ENCODE measurements at places on chromosomes 3 and 15.

DNA sequence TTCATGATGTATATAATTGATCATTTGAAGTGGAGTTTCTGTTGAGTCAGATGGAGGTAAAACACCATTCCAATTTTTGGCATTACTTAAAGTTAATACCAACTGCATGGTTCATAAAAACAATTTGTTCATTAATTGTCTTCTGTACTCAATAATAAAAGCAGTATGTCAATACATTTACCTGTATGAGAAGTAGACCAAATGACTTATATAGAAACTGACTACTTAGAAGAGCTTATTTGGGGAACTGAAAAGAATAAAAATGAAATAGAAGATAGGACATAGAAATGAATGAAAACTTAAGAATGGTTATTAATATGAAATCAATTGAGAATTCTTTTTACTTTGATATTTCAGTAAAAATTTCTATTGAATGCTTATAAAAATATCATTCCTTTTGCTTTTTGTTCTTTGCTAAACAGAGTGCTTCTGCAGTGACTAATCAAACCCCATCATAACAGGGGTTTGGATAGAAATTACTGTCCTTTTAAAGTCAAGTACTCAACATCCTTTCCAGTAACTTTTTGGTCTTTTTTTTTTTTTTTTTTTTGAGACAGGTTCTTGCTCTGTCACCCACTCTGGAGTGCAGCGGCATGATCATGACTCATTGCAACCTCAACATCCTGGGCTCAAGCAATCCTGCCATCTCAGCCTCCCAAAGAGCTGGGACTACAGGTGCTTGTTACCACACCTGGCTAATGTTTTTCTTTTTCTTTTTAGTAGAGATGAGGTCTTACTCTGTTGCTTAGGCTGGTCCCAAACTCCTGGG is 6.5 kb upstream of the CRYBG3 start:
- DNase-seq: no peak

- peak; percentile 42 for DNase-seq
Observed at GRCh38 chr3:134363381-134363755, 10.9 kb downstream of the AMOTL2 start.

- DNase-seq: peak; percentile 28
Observed at GRCh38 chr3:53193466-53194209, 32.6 kb downstream of the PRKCD start.

DNA sequence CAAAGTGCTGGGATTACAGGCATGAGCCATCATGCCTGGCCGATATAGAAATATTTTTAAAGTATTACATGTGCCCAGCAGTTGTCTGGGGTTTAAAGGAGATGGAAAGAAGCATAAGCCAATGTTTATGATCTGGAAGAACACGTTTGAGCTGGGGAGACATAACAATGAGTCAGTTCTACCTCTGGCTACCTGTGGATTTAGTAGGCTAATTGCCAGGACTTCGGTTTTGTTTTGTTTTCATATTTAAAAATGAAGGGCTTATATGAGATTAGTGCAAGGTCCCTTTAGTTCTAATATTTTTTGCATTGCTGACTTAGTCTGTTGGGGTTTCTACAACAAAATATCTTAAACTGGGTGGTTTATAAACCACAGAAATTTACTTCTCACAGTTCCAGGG is 22.9 kb upstream of the TNFSF10 start:
- DNase-seq: no peak

DNA sequence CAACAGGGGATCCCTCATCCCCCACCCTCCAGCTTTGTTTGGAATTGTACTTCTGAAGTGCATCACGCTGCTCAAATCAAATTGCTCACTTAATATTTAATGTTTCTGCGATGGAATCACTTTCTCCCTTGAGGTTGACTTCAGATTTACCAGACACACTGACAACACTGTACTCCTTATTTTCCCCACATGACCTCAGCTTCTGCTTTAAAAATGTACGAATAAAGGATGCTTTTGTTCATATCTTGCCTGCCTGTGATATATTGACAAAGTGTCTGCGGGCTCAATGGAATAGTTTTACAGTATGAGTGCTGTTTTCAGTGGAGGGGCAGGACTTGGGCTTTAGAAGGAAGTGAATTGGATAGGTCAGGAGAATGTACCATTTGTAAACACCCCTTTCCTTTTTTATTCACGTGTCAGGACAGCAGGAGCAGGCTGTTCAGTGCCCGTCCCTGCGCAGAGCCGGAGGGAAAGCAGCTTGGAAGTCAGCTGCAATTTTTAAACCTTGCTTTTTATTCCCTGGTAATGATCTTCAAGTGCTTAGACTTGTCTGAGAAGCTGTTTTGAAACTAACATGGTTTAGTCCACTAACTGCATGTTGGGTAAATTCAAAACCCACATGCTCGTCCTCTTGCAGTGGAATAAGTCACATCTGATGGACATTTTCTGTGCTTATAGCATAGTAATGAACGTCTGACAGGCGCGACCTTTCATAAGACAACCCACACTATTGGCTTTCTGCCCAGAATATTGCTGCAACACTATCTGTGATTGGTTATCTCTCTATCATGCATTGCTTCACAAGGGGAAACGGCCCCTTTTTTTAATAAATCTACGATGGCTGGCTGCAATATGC is 29.9 kb downstream of the MBNL1 start:
- DNase-seq: peak; percentile 60

DNA sequence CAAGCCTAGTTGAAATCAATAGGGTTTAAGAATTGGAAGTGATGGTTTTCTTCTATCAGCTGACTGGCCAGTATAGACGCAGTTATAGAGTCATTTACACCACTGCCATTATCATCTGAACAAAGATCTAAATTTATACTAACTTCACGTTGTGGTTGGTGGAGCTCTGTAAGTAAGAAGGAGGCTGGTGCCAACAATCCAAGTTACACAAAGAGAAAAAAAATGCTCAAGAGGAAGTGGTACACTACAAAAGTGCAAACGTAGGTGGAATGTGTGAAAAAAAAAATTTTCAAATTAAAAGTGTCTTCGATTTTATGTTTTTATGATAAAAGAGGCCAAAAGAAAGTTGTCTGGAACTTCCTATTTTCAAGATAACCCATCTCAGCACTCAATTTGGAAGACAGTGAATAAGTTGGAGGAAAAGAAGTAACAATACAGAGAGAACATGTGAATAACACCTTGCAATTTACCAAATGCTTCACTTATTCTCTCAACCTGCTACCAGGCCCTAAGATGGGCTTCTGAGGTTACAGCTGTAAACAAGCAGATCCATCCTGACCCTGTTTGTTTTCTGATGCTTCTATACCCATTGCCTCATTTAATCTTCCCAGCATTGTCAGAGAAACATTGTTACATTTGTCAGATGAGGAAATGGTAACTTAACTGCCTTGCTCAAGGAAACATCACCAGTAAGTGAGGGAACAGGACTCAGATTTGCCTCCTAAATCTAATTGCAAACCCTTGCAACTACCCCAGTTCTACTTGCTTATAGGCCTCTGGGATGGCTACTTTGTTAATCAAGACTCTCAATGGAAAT is 12.0 kb upstream of the TASOR start:
- DNase-seq: no peak

GRCh38 chr15:69729167-69729748 is 276.6 kb downstream of the RPLP1 start:
- peak; percentile 56 for DNase-seq

DNA sequence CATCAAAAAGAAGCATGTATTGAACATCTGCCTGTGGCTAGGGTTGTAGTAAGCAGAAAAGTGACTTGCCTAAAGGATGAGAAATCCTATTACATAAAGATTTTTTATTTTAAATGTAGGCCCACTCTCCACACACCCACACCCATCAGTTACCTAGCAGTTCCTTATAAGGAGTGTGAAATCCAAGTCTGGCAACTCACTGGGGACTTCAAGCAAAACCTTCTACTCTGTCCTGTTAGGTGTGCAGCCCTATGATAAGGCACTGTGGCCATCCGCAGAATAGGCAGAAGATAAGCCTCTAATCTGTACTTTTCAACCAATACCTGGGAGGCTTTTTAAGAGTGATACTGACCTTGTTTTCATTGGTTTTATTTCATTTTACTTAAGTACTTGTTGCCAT is 52.7 kb upstream of the TJP1 start:
- no peak for DNase-seq

GRCh38 chr3:160667452-160667851 is 9.5 kb upstream of the ARL14 start:
- DNase-seq: no peak

- peak; percentile 15 for DNase-seq
Observed at GRCh38 chr3:150106740-150107428, 136.2 kb upstream of the PFN2 start.

GRCh38 chr15:89907289-89907688 is 5.5 kb downstream of the ARPIN start:
- DNase-seq: no peak

- no peak for DNase-seq
Observed at GRCh38 chr3:30500666-30501399, 105.6 kb upstream of the TGFBR2 start.

GRCh38 chr3:114242947-114243346 is 5.6 kb upstream of the ZNF80 start:
- DNase-seq: no peak

- DNase-seq: no peak
Observed at GRCh38 chr15:83723216-83723615, 69.3 kb downstream of the ADAMTSL3 start.
